Activated CD4-positive, alpha-beta T cell treated with anti-CD3 and anti-CD28 coated beads, Interleukin-2, amount 10 ng/mL, durations not matched to agents 24 days and 14 days (primary cell): ENCODE measurements at places on chromosomes 11 and 22. TPM values are rescaled to one million over a fixed set of nuclear protein-coding genes. Genes with fewer than 3 reads are reported as not detected.

HOATZ gene
- total RNA-seq, result not detected in 2 replicates

POU2AF2 gene
- 0.44 TPM in 1 of 2 replicates, not detected in the other for total RNA-seq

C22orf42 gene
- not detected in 2 replicates for total RNA-seq

OR4S1 gene
- total RNA-seq, result not detected in 2 replicates

MFRP gene
- not detected in 2 replicates for total RNA-seq

LYVE1 gene
- not detected in 2 replicates for total RNA-seq

OR8G5 gene
- not detected in 2 replicates for total RNA-seq

FGF19 gene
- not detected in 2 replicates for total RNA-seq

MPZL3 gene
- 64.6 and 65.4 TPM in 2 replicates for total RNA-seq

MPZL2 gene
- total RNA-seq, result 18.5 and 19.3 TPM in 2 replicates

SORL1 gene
- 28.4 and 30.3 TPM in 2 replicates for total RNA-seq

C11orf91 gene
- 0.51 TPM in 1 of 2 replicates, not detected in the other for total RNA-seq

ANKK1 gene
- not detected in 2 replicates for total RNA-seq

GAS2L1 gene
- total RNA-seq, result 1.5 and 2.6 TPM in 2 replicates

FXYD6 gene
- not detected in 2 replicates for total RNA-seq

TNNI2 gene
- total RNA-seq, result not detected in 2 replicates

OR56A1 gene
- not detected in 2 replicates for total RNA-seq

CYP2D6 gene
- 3.8 and 4.5 TPM in 2 replicates for total RNA-seq

PKP3 gene
- total RNA-seq, result not detected in 2 replicates

CARNS1 gene
- 0.77 and 0.83 TPM in 2 replicates for total RNA-seq

FREY1 gene
- total RNA-seq, result 1.8 and 2.0 TPM in 2 replicates

NADSYN1 gene
- 101 and 109 TPM in 2 replicates for total RNA-seq

GDPD4 gene
- total RNA-seq, result not detected in 2 replicates

MRGPRD gene
- total RNA-seq, result not detected in 2 replicates

LRRC32 gene
- 6.6 and 8.6 TPM in 2 replicates for total RNA-seq

PLCB3 gene
- total RNA-seq, result 16.6 and 16.7 TPM in 2 replicates

PDGFB gene
- total RNA-seq, result 2.2 and 2.3 TPM in 2 replicates

CHCHD10 gene
- total RNA-seq, result 122 and 126 TPM in 2 replicates

HSCB gene
- total RNA-seq, result 12.8 and 14.1 TPM in 2 replicates

ZP1 gene
- not detected in 2 replicates for total RNA-seq

TMEM151A gene
- not detected in 2 replicates for total RNA-seq

NXPE4 gene
- total RNA-seq, result not detected in 2 replicates

PKDREJ gene
- not detected in 2 replicates for total RNA-seq

RFPL1 gene
- not detected in 2 replicates for total RNA-seq

HEPN1 gene
- not detected in 2 replicates for total RNA-seq

SLC22A25 gene
- total RNA-seq, result not detected in 2 replicates

ST14 gene
- total RNA-seq, result 0.14 TPM in 1 of 2 replicates, not detected in the other

PGA3 gene
- not detected in 2 replicates for total RNA-seq

CARD16 gene
- total RNA-seq, result 7.2 and 9.0 TPM in 2 replicates

OR5B21 gene
- not detected in 2 replicates for total RNA-seq

DGAT2 gene
- total RNA-seq, result 7.3 and 8.6 TPM in 2 replicates

CYTH4 gene
- total RNA-seq, result 43.5 and 44.9 TPM in 2 replicates

CASP5 gene
- total RNA-seq, result not detected in 2 replicates
